Activated CD8-positive, alpha-beta memory T cell treated with anti-CD3 and anti-CD28 coated beads for 4 hours (primary cell): ENCODE measurements at places on chromosomes 7 and 10.

DNA sequence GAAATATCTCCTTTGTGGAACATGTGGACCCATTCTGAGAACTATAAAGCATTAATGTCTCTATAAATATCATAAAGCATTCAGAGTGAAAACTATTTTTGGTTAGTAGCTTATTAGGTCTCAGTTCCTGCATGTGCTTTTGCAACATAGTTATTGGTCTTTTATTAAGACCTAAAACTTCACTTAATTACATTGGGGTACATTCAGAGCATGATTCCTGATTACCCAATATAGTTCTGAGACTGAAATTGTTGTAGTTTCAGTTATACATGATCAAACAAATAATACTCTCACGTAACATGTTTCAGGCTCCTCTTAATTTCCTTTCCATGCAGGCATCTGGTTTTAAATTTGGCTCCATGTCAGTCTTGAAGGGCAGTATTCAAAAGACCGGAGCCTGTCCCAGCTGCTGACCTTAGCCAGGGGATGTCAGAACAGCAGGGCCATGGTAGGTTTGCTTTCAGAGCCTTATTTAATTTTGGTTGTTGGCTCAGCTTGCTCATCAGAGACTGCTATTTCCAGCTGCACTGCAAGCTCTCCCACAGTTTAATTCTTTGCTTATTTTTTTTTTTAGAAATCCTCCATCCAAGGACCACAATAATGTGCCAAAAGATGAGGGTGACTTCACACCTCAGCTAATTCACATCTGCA is 447.8 kb upstream of the FZD8 start:
- DNase-seq = no peak

DNA sequence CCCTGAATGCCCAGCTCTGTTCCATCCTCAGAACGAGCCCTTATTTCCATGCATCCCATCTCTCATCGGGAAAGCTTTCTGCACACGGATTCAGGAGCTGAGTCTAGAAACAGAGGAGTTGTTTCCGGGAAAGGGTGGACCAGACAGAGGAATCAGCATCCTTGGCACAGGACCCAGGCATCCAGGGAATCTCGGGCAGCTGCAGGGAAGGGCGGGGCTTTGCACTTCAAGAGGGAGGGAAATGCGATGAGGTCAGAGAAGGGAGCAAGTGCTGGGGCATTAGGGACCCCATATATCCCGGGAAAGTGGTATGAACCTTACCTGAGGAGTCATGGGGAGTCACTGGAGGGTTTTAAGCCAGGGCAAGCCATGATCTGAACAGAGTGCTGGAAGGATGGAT is 68.5 kb downstream of the NPTX2 start:
- no peak for DNase-seq

DNA sequence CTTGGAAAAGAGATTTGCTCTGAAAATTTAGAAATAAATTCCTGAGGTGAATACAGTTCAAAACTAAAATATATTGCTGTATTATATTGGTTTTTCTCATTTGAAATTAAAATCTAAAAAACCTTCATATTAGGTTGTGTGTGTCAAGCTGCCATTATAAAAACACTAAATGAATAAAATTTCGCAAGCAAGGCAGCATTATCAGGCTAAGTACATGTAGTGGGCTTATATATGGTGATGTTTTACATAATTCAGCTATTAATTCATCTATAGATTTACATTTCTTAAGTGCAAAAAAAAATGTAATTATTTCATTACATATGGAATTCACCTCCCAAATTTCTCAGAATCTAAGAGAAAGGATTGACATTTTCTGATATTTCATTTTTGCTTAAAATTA is 5.3 kb downstream of the MEOX2 start:
- no peak for DNase-seq

- no peak for DNase-seq
Measured at GRCh38 chr10:74645692-74646091, 180.7 kb upstream of the KAT6B start.

DNA sequence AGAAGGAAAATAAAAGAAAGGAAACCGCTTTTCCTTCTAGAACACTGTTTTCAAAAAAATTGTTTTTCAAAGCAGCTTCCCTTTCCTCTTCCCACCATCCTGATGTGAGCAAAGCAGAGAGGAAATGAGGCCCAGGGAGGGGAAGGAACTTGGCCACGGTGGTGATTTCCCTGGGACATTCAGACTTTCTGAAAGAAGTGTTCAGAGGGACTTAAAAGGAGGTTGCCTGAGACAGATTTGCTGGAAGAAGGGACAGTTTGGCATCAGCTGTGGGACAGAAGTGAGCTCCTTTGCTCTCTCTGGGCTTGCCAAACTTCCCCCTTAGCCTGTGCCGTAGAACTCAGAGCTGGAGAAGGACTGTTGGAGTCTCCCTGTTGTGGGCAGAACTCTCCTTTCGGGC is 30.3 kb downstream of the ADCYAP1R1 start:
- DNase-seq = no peak

GRCh38 chr7:80372415-80372814 is 139.4 kb downstream of the GNAT3 start:
- no peak for DNase-seq

DNA sequence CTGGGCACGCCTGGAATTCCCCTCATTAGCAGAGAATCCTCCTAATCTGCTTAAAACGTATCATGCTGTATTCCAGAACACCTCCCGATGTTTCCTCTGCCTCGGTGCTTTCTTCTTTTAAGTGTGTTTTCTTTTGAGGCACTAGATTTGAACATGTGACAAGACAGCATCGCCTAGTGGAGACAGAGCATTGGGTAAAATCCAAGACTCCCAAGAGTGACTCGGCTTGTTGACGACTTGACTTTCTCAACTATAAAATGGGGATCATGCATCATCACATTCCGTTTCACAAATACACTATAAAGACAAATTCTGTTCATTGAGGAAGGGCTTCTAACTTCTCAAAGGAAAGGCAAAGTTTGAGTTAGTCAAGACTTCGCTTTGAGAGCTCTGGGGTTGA is 105.6 kb upstream of the RNF32 start:
- DNase-seq = no peak

DNA sequence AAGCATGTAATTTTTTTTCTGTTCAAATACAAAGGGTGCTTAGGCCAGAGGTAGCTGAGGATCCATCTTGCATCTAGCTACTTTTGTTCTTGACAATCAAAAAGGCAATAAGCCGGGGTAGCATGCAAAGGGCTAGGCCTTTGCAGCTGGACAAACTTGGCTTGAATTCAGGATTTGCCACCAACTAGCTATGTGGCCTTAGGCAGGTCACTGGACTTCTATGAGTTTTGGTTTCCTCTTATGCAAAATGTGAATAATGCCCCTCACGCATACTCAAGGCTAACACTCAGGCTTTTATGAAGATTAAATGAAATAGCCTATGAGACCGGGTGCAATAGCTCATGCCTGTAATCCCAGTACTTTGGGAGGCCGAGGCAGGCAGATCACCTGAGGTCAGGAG is 19.3 kb downstream of the GFRA1 start:
- no peak for DNase-seq

DNA sequence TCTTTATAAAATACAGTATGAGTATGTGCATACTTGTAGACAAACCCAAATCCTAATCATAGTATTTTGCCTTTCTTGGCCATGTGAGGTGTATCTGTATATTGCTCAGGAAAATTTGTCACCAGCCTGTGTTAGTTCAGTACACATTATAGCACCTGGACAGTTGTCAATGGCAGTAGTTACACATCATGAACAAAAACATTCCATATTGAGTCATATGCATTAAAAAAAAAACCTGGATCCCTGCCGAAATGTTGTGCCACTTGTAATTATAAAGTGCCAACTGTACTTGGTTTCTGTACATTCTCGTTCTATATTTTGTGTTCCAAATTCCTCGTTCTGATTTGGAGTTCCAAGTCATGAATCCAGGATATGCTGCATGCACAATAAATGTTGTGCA is 410.4 kb downstream of the INHBA start:
- no peak for DNase-seq

DNA sequence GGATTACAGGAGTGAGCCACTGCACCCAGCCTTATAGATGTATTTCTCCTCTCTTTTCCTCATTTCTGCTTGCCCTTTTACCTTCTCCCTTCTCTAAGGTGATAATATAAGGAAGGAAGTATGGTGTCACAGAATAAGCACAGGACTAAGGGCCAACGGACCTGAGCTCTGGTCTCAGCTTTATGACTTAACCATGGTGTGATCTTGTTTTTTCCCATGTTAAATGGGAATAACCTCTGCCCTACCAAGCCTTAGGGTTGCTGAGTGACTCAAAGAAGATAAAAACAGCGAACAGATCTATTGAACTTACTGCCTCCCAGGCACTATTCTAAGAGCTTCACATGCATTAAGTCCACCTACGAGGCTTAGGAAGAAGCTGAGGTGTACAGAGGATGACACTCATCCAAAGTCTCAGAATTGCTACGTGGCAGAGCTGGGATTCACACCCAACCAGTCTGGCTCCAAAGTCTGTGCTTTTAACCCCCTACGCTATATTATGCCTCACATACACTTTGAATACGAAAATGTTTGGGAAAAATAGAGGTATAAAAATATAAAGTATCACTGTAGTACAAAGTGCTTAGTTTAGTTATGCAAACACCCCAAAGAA is 5.6 kb downstream of the UROS start:
- no peak for DNase-seq

DNA sequence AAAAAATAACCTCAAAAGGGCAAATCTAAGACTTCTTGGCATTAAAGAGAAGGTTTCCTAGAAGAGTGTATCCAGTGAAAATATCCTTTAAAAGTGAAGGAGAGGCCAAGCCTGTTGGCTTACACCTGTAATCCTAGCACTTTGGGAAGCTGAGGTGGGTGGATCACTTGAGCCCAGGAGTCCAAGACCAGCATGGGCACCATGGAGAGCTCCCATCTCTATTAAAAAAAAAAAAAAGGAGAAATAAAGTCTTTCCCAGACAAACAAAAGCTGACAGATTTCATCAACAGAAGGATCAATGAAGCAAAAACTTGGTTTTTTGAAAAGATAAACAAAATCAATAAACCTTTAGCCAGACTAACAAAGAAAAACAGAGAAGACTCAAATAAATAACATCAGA is 67.6 kb upstream of the ZNF800 start:
- DNase-seq = no peak

GRCh38 chr7:71668572-71668971 is 536.6 kb downstream of the GALNT17 start:
- no peak for DNase-seq

DNA sequence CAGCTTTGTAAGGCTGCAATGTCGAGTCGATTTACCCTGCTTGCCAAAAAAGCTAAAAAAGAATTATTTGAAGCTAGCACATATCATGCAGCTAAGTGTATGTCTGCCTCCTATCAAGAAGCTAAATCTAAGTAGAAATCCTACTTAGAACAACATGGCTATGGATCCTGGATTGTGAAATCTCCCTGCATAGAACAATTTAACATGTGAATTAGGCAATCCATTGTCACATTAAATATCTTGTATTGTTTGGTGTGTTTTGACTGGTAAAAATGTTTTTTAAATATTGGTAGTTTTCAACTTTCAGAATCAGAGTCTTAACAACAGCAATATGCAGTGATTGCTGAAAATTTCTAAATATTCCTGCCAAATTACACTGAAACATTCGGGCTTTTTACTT is 73.3 kb downstream of the SKIDA1 start:
- no peak for DNase-seq

- DNase-seq = peak; percentile 46
Measured at GRCh38 chr10:101297901-101298486, 56.0 kb upstream of the BTRC start.

- no peak for DNase-seq
Measured at GRCh38 chr10:20624642-20625041, 272.5 kb downstream of the NEBL start.

DNA sequence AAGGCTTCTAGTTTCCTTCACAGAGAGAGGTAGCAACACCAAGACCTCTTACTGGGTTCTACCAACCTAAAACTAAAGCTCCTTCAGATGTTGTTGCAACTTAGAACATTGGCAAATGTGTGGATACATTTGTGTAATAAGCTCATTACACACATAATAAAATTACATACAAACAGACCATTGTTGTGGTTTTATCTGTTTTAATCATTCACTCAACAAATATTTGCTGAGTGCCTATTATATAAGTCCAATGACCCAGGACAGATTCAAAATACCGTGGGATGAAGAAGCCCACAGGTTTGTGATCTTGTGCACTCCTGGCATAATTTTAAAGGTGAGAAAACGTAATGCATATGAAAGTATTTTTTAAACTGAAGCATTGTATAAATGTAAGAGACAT is 160.4 kb upstream of the NPVF start:
- no peak for DNase-seq

- no peak for DNase-seq
Measured at GRCh38 chr7:69035826-69036225, 562.4 kb upstream of the AUTS2 start.

GRCh38 chr10:112580267-112580666 is 133.3 kb downstream of the VTI1A start:
- DNase-seq = no peak

GRCh38 chr10:88565072-88565471 is 18.0 kb downstream of the RNLS start:
- no peak for DNase-seq

DNA sequence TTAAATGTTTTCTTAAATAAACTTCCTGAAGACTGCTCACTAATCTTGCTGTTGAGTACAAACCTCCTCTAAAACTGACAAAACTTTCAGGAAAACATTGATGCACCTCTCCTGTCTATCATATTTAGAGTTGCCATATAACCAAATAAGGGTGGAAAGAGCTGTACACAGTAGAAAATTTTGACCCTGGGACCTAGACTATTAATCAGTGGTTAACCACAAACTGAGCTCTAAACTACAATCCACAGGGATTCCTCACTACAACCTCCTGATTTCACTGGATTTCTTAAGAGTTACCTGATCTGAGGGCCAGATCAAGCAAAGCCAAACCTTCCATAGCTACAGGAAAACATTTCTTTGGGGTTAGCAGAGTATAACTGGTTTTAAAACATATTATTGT is 39.9 kb upstream of the WNT16 start:
- DNase-seq = no peak

- no peak for DNase-seq
Measured at GRCh38 chr10:125003146-125003900, 61.4 kb downstream of the ZRANB1 start.

- no peak for DNase-seq
Measured at GRCh38 chr10:78931321-78932053, 137.3 kb upstream of the ZMIZ1 start.

DNA sequence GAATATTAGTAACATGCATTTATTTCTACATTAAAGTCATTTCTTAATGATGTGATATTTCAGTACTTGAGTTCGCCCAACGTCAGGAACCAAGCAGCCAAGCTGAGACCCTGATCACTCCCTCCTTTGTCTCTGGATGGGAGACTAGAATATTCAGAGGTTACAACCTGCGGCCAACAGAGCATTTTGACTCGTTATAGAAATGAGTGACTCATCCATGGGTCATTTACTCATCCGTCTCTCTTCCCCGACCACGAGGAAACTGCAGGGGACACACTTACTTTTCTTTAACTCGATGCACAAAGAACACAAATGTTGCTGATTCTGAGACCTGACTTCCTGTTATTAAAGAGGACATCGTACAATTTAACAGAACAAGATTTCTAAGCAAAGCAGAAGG is 343.3 kb downstream of the FRMD4A start:
- DNase-seq = no peak

GRCh38 chr7:149404825-149405224 is 56.0 kb downstream of the ZNF777 start:
- no peak for DNase-seq
